Stimulated activated CD4-positive, alpha-beta T cell treated with anti-CD3 and anti-CD28 coated beads, Interleukin-4, amount 100 ng/mL, for 48 hours (primary cell): ENCODE measurements at places on chromosomes 2 and 18.

- DNase-seq, result no peak
Observed at GRCh38 chr2:64931246-64932115, 57.7 kb upstream of the SLC1A4 start.

GRCh38 chr18:75407468-75408437 is 19.8 kb downstream of the SMIM21 start:
- DNase-seq, result no peak

GRCh38 chr2:69686813-69687212 is 43.3 kb upstream of the AAK1 start:
- no peak for DNase-seq

DNA sequence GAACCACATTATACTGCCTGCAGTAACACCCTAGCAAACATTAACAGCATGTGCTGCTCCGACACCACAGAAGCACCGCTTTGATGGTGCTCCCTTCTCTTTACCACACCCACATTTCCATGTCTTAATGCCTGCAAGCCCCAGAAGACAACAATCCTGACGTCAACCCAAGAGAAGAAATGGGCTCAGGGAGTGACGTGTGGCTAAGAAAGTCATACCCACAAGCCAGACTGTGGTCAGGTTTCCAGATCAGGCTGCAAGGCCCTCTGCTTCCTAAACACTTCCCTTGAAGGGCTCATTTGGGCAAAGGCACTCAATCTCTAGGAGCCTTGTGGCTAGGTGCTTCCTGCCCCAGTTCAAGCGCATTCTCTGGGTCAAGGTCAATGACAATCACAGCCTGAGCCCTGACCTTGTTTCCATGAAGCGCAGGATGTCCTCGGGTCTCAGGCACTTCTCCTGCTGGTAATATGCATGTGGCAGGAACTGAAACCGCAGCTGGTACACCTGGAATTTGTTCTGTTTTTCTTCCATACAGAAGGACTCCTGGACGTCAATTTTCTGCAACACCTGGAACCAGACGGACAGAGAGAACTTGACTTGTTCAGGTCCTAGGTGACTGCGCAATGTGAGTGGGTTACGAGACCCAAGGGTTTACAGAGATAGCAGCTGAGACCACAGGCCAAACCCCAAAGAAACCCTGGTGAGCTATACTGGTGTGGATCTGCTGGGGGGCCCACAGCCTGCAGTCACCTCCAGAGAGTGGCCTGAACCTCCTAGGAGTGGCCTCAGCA is 67.2 kb downstream of the POLR1A start:
- no peak for DNase-seq

- no peak for DNase-seq
Observed at GRCh38 chr18:25827961-25828561, 262.4 kb downstream of the SS18 start.

DNA sequence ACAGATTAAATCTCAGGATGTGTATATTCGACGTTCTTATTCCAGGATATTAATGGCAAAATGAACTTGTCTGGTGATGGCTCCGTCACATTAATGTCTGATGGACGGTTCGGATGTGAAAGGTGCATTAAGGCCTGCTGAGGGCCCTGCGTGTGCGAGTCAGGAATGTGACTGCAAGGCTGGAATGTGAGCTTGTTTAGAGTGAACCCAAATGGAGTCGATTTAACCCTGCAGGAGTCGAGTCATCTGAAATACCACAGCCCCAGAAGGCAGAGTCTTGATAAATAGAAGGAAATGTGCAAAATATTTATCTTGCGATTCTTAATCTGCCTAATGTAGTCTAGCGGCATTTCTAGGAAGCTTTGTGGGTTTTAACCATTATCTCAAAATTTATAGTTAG is 44.3 kb downstream of the RDH14 start:
- no peak for DNase-seq

GRCh38 chr2:107936433-107937359 is 49.6 kb upstream of the SLC5A7 start:
- peak; percentile 8 for DNase-seq

DNA sequence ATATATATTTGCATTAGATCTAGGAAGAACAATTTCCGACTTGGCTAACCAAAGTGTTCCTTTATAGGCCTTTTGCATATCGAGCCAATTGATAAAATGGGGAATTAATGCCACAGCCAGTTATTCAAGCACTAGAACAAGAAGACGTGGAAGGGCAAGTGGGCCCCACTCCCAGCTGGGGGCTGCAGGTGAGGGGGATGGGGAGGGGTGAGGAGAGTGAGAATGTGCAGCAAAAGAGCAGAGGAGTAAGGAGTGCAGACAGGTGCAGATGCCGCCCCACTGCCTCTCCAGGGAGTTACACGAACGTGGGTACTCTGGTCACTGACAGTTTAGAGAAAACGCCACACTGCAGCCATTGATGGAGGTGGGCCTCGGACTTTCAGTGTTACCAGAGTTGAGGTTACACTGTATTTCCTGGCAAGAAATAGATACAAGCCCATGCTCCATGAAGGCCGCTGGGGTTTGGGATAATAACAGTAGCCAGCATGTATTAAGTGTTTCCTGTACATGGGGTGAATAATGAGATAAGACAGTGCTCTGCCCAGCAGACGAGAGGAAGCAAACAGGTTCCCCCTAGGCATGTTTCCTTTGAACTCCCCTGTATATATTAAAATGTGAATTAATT is 40.9 kb downstream of the GORASP2 start:
- DNase-seq, result no peak

DNA sequence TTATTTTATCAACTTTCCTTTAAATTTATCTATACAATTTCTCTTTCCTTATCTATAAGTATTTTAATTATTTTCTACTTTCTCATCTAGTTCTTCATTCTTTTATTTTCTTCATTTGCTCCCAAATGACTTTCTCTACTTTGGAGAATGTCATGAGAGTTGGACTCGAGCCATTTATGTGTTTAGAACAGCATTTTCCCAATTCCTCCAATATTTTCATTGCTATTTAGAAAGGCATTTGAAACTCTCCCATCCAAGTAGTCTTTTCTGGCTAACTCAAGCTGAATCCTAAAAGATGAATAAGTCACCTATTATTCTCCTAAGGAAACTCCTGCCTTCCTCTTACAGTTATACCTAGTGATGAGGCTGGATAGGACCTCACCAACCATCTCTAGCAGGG is 15.8 kb upstream of the FEZ2 start:
- no peak for DNase-seq

DNA sequence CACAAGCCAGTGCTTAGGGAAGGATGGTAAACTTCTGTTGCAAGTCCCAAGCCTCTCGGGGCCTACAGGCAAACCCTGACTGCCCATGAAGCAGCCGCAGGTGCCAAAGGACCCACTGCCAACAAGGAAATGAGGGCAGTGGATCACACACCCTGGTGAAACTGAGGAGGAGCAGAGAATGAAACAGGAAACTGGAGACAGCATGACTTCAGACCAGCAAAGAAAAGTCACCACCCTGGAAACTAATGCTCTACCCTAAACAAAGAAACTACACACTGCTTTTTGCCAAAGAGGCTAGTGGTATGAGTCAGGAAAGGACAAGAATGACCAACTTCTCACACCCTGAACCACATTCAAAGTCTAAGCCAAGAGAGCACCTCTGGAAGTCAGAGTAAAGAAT is 97.2 kb downstream of the MYO5B start:
- DNase-seq, result no peak

DNA sequence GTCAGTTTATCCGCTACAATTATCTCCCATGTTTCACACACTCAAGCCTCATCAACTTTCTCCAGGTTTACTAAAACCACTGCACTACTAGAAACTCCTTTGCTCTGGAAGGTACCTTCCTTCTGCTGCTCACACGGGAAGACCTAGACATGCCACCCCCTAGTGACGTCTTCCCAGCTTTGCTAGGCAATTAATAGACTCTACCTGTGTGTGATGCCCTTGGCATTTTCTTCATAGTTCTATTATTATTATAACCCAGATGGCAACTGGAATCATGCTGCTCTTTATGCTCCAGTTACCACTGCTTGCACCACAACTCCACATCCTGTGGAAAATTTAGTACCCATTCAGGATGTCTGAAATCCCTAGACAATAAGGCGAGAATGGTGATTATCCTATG is 42.4 kb downstream of the CACNB4 start:
- no peak for DNase-seq

DNA sequence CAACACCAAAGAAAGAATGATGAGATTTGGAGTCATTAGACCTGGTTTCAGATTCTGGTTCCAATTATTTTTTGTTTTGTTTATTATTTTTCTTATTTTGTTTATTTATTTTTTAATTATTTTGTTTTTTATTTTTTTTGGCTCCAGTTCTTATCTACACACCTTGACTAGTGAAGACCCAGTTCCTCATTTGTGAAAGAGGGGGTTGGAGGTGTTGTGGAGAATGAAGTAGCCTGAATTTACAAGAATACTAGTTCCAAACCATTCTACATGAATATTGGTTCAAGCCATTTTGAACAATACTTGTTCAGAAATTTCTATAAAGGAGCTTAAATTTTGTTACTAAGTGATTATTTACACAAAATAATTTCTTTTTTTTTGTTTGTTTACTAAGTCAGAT is 6.9 kb upstream of the KCNJ13 start:
- no peak for DNase-seq

DNA sequence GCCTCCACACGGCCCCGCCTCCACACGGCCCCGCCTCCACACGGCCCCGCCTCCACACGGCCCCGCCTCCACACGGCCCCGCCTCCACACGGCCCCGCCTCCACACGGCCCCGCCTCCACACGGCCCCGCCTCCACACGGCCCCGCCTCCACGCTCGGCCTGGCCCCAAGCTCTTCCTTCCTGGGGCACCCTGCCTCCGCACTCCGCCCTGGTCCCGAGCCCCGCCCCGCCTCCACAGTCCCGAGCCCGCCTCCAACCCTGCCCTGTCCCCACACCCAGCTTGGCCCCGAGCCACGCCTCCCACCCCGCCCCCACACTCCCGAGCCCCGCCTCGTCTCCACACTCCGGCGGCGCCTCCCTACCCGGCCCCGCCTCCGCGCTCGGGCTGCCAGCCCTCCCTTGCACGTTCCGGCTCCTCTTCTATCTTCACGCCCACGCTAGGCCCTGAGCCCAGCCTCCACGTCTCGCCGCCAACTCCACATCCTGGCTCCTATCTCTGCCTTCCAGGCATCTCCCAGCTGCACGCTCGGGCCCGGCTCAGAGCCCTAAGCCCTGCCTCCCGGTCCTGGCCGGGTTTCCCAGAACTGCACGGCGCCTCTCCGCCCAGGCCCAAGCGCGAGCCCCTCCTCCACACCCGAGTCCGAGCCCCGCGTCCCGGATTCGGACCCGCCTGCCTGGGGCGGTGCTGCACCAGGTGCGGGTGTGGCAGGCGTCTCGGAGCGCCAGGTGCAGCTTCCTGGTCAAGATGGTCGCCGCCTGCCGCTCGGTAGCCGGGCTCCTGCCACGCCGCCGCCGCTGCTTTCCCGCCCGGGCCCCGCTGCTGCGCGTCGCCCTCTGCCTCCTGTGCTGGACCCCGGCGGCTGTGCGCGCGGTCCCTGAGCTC is at the start of gene TMEM87B:
TSS of gene TMEM87B (plus strand) at position 423 of the 883 bp plus-strand sequence. CDS start at position 746, 323 bp downstream.
- peak; percentile 98 for DNase-seq

- DNase-seq, result no peak
Observed at GRCh38 chr2:51581636-51582267, 549.8 kb upstream of the NRXN1 start.
